Right cardiac atrium (tissue), 5 donors: ENCODE measurements at places on chromosomes 3 and 15. TPM values are rescaled to one million over a fixed set of nuclear protein-coding genes. Genes with fewer than 3 reads are reported as not detected.

DNA sequence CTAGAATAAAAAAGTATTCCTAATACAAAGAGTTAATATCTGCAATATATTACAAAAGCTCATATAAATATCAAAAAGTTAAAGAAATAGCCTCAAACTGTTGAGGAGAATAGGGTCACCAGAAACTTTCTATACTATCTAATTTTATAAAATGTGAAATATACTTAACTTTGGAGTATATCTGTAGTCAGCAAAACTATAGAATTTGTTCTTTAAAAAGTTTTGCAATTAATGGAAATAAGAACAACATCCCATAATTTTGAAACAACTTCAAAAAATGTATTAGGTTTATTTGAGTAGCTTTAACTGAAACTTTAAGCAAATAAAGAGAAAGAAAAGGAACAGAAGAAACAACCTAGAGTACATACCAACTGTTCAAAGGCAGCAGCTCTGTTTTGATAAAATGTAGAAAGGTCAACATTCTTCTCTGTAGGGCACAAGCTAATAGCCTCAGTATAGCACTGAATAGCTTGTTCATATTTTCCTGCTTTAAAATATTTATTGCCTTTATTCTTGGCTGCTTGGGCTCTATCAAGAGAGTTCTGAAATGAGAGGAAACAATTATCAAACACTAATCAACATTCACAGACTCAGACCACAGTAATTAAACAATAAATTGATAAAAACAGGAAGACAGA is 14.3 kb downstream of the TOMM70 start:
- no peak for DNase-seq

DNA sequence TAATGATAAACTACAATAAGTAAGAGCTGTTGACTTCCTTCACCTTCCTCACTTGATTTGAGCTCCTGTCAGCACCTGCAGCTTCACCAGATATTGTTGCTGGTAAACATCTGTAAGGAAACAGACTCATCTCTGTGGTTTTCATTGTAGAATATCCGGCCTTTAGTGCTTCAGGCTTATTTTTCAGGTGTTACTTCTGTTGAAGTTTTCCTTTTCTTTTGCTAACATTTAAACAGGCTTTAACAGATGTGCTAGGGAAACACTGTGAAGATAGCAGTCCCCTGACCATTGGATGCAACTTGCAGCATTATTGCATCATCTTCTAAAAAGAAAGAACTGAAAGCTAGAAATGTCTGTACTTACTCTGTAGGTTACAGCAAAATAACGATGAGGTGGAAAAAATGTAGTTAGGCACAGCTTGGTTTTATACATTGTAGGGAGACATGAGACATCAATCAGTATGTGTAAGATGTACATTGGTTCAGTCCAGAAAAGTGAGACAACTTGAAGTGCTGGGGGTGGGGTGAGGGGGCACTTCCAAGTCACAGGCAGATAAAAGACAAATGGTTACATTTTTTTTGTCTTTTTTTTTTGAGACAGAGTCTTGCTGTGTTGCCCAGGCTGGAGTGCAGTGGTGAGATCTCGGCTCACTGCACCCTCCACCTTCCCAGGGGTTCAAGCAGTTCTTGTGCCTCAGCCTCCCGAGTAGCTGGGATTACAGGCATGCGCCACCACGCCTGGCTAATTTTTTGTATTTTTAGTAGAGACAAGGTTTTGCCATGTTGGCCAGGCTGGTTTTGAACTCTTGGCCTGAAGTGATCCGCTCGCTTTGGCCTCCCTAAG is 10.2 kb downstream of the EDEM1 start:
- no peak for DNase-seq

GPR62 gene
- 0.46 TPM for total RNA-seq

HYAL1 gene
- 20.8 TPM for total RNA-seq
